ENCODE measurements at places on chromosomes 12 and 14. TPM values are rescaled to one million over a fixed set of nuclear protein-coding genes. Genes with fewer than 3 reads are reported as not detected.

The TSPAN19 gene
- total RNA-seq = not detected

The NPFF gene
- total RNA-seq = not detected

The HOXC11 gene
- total RNA-seq = not detected

The OAS2 gene
- total RNA-seq = 3.6 TPM

The OR4M1 gene
- total RNA-seq = not detected

The MYL6B gene
- total RNA-seq = 73.4 TPM

The CHD8 gene
- 76.8 TPM for total RNA-seq

The GYS2 gene
- not detected for total RNA-seq

The LMO3 gene
- 7.0 TPM for total RNA-seq

The E2F7 gene
- not detected for total RNA-seq

The CCDC197 gene
- total RNA-seq = not detected

The GLTP gene
- 36.7 TPM for total RNA-seq

Data from ovary (tissue), 10 donors.